IPS-NIHi11 (cell line): ENCODE measurements at places on chromosomes 3 and 15.

DNA sequence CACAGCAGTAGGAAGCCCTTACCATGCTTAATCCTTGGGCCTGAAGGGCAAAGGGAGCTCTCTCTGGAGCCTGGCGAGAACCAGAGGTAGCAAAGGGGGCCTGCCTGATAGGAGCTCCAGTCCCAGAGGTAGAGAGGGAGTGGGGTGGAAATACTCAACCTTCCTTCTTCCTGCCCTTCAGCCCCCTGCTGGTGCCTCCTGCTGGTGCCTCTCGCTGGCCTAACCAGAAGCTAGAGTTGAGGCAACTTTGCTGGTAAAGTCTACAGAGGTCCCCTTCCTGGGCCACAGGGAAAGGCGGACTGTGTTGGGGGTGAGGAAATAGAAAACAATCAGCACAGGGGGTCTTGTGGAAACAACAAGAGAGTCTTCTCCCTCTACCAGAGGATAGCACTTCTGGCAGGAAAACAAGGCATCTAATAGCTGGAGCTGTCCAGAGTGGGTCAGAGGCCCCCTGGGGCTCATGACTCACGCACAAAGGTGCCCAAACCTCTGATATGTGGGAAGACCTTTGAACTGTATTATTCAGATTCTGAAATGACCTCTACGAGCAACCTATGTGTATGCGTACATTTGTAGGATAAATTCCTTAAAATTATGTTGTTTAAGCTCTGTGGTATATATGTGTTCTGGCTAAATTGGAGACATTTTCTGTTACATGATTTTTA, 133.9 kb downstream of the LRRC28 start:
- no peak for DNase-seq

GRCh38 chr3:134081211-134081610, 51.5 kb upstream of the SLCO2A1 start:
- no peak for DNase-seq

GRCh38 chr3:82058809-82059208, 297.4 kb upstream of the GBE1 start:
- no peak for DNase-seq

DNA sequence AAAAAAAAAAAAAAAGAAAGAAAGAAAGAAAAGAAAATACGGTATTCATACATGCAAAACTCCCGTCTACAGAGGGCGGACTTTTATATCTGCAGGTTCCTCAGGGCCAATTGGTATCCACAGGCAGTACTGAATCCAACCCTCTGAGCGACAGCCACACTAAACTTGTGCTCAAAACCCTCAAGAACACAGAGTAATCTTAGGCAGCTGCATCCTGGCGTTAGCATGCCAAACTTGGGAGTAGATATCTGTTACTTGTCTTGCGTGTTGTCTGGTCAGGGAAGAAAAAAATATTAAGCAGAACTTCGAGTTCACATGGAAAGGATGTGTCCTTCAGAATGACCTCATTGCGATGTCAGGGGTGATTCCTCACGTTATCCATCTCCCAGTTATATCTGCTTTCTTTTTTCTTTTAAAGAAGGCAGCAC, 12.8 kb downstream of the SNAP23 start:
- DNase-seq: no peak

DNA sequence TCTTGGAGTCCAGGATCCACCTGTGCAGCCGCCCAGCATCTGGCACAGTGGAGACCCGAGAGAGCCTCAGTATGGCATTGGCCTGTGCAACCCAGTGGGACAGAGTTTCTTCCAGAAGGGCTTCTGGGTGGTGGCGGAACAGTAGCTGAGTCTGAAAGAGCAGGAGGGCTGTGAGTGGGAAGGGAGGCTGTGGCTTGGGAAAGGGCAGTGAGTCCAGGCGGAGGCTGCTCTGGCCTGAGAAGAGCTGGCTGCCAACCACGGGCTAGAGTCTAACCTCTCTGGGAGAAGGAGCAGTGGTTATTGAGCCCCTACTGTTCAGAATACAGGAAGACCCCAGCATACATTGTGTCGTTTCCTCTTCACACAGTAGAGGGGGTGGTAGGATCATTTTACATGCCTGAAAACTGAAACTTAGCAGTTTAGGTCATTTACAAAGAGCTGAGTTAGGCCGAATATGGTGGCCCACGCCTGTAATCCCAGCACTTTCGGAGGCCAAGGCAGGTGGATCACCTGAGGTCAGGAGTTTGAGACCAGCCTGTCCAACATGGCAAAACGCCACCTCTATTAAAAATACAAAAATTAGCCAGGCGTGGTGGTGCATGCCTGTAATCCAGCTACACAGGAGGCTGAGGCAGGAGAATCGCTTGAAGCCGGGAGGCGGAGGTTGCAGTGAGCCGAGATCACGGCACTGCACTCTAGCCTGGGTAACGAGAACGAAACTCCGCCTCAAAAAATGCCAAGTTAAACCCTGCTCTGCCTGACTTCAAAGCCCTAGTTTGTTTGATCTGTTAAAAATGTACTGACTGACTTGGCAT, 3.2 kb downstream of the AEN start:
- DNase-seq: no peak

- DNase-seq: no peak
Observed at GRCh38 chr3:147412917-147413685, 3.9 kb downstream of the ZIC1 start.

DNA sequence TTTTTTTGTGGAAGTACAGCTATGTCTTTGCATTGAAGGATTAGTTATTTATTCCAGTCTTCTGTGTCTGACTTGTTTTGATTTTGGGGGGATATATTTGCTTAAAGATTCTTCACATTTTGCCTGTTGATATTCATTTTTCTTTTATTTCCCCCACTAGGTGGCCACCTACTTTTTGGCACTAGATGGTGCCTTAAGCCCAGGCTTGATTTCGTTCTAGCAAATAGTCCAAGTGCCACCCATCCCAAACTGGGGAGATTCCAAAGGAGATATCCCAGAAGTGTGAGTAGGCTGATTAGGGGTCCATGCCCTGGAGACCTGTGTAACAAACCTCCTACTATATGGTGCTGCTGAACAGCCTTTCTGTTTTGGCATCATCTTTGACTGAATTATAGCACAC, 80.0 kb upstream of the SPATA16 start:
- DNase-seq: no peak

DNA sequence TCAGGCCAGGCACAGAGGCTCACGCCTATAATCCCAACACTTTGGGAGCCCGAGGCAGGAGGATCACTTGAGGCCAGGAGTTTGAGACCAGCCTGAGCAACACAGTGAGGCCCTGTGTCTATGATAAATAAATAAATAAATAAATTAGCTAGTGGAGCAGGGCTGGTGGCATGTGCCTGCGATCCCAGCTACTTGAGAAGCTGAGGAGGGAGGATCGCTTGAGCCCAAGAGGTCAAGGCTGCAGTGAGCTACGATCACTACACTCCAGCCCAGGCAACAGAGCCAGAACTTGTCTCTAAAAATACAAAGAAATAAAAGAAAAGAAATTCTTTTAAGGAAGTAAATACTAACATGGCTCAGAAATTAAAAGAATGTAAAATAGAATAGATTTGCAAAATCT, 91.8 kb downstream of the LIPC start:
- no peak for DNase-seq

- DNase-seq: no peak
Observed at GRCh38 chr3:128054367-128054766, 2.1 kb downstream of the SEC61A1 start.

DNA sequence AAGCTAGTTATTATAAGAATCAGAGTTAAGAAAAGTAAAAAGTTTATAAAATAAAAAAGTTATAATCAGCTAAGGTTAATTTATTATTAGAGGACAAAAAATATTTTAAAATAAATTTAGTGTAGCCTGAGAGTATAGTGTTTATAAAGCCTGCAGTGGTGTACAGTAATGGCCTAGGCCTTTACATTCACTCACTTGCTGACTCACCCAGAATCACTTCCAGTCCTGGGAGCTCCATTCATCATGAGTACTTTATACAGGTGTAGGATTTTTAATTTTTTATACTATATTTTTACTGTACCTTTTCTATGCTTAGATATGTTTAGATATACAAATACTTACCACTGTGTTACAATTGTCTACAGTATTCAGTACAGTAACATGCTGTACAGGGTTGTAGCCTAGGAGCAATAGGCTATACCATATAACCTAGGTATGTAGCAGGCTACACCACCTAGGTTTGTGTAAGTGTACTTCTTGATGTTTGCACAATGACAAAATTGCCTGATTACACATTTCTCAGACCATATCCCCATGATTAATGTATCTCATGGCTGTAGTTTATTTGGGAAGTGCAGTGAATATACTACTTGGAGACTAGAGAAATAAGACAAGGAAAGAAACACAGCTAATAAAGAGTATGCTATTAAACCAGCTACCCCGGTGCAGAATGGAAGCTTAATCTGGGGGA, 101.9 kb upstream of the GALNT15 start:
- no peak for DNase-seq

- no peak for DNase-seq
Observed at GRCh38 chr3:53729159-53729558, 117.1 kb downstream of the CHDH start.

GRCh38 chr15:61057376-61057775, 171.7 kb downstream of the RORA start:
- no peak for DNase-seq

DNA sequence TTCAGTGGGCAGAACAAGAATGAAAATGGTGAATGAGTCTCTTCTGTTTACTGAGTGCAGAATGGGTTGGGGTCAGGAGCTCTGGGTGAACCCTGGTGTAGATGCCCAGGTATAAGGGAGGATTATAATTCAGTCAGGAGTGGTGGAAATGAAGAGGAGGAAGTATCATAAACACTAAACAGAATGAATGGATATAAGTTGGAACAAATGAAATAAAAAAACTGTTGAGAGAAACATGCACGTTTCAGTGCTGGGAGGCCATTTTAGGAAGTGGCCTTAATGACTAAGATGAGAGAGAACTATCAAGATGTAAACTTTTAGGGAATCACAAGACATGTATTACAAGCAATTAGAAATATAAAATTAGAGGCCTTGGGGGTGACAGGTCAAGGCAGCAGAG, 32.8 kb upstream of the LEKR1 start:
- no peak for DNase-seq

DNA sequence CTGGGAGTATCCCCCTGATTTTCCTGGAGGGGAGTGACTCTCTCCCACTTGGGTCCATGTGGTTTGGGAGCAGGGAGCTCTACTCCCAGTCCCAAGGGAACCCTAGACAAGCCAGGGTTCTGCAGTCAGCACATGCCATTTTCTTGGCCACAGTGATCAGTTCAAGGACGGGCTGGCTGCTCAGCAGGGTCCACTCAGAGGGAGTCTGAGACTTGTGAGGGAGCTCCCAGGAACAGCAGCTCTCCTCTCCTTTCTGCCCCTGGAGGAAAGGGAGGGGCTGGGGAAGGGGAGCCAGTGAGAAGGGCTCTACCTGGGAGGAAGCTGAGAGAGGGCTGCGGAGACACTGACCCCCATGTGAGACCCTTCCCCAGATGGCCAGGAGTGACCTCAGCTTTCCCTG, 29.1 kb upstream of the LMCD1 start:
- DNase-seq: peak; percentile 24

DNA sequence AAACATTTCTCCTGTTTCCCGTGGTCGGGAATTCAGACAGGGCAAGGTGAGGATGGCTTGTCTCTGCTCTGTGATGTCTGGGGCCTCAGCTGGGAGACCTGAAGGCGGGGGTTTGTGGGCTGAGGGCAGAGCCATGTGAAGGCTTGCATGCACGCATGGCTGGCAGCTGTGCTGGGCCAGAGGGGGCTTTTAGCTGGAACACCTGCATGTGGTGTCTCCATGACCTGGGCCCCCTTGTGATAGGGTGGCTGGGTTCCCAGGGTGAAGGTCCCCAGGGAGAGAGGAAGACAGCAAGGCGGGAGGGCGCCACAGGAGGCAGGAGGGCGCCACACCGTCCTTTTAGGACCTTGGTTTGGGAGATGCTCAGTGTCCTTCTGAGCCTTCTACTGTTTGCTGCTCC, 101.6 kb upstream of the PRR23E start:
- DNase-seq: no peak

DNA sequence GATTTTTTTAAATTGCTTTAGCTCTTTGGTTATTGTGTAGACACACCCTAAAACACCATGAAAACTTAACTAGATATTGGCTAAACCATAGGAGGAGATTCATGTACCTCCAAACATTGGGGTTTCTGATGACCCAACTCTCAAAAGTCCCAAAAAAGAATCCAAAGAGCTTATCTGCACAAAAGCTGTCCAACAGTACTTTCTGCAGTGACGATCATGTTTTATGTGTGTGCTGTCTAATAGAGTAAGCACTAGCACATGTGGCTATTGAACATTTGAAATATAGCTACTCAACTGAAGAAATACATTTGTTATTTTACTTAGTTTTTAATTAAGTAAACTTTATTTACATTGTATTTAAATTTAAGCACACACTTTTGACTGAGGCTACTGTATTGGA, 818.2 kb upstream of the LMCD1 start:
- no peak for DNase-seq

DNA sequence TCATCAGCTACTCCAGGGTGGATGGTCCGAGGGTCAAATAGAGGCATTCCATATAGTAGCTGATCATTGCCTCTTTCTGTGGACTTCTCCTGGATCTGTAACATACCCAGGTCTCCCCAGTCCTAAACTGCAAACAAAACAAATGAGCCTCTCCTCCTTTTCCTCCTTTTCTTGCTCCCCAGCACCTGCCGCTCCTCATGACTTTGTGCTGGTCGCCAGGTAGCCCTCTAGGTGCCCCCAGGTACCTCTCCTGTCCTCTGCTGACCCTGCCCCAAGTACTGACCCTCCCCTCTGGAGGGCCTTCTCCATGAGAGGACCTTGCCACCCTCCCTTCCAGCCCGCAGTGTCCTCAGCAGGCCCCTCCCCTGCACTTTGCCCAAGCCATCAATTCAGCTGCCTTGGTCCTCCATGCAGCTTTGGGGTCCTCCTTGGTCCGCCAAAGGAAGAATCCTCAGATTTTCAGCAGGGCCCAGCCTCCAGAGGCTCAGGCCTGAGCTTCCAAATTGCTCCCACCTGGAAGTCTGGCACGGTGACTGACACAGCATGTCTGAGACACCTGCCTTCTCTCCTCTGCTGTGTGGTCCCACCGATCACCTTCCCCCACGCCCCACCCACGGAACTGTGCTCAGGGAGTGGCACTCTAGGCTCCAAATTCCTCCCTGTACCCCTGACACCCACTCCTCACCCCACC, 111.0 kb downstream of the LRRK1 start:
- no peak for DNase-seq

DNA sequence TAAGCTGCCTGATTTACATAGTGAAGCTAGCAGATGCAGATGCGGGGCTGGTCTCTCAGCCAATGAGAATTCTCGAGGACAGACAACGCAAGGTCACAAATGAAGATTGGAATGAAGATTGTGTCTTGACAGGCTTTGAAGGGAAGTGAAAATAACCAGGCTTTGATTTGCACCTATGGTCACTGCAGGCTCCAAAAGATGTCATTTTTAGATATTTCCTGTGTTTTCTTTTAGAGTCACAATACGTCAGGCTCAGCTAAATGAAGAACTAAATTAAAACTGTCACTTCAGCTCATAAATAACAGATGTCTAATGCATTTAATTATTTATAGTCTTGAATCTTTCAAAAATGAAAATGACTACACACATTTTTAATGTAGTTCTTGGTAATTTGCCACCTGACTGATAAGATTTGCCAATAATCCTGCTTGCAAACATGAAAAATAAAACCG, 99.5 kb downstream of the SQOR start:
- no peak for DNase-seq
